Tibial nerve (tissue), 4 donors: ENCODE measurements at places on chromosomes 7 and 10. TPM values are rescaled to one million over a fixed set of nuclear protein-coding genes. Genes with fewer than 3 reads are reported as not detected.

DNA sequence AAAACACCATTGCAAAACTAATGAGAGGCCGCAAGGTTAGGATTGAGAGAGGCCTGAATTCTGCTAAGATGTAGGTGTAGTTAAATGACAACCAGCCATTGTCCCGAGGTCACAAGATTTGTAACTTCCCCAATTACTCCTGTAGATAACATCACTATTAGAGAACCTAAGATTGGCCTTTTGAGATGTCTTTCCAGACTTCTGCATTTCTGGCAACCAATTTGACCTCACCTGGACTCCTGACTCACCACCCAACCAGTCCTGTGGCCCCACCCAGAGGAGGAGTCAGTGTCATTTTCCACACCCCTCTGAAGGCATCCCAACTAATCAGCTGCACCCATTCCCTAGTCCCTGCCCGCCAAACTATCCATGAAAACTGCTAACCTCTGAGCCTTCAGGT lies 115.7 kb downstream of the PRKAG2 start:
- DNase-seq: no peak

DNA sequence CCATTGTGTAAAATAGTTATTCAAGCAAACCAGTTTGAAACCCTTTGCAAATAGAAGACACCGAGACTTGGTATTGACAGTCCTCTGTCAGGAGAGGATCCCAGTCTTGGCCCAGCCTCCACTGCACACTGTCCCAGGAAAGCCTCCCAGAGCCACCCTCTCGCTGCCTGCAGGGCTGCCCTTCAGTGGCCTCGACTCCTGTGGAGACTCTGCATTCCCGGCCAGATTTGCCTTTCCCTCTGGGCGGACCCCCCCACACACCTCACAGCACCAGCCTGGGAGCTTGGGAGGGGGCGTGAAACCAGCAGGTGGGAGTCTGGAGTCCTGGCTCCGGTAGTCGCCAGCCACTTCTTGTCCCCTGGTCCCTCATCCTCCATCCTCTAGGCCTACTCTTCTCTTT lies 48.7 kb downstream of the GRK5 start:
- no peak for DNase-seq

DNA sequence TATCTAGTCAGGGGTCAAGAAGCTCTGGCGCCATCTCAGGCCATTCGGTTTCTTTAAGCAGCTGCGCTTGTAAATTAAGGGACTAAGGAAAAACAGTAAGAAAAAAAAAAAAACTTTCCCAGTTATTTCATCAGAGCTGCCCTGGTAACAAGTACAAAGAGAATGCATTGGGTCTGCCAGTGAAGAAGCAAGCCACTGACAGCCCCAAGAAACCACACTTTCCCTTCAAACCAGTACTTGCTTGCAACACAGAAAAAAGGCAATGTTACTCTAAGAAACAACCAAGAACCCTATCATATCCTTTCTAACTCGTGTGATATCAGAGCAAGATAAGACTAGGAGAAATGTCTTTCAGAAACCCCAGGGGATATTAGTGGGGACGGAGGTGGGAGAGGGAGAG lies 40.6 kb upstream of the AOAH start:
- no peak for DNase-seq

DNA sequence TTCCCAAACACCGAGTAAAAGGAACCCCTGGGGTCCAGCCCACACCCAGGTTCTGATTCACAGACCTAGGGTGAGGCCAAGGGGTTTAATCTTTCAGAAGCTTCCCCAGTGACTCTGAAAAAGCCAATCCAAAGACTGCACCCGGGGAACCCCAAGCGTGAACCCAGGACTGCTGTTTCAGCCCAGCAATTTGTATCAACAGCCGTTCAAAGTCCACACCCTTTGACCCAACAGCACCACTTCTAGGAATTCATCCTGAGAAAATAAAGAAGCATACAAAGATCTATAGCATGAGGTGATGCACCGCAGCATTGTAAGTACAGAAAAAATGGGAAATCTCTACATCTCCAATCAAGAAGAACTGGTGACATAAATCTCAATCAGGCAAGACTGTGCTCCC lies 24.4 kb downstream of the DLG5 start:
- no peak for DNase-seq

- DNase-seq: no peak
Measured at GRCh38 chr10:110803239-110803749, 68.4 kb upstream of the PDCD4 start.

DNA sequence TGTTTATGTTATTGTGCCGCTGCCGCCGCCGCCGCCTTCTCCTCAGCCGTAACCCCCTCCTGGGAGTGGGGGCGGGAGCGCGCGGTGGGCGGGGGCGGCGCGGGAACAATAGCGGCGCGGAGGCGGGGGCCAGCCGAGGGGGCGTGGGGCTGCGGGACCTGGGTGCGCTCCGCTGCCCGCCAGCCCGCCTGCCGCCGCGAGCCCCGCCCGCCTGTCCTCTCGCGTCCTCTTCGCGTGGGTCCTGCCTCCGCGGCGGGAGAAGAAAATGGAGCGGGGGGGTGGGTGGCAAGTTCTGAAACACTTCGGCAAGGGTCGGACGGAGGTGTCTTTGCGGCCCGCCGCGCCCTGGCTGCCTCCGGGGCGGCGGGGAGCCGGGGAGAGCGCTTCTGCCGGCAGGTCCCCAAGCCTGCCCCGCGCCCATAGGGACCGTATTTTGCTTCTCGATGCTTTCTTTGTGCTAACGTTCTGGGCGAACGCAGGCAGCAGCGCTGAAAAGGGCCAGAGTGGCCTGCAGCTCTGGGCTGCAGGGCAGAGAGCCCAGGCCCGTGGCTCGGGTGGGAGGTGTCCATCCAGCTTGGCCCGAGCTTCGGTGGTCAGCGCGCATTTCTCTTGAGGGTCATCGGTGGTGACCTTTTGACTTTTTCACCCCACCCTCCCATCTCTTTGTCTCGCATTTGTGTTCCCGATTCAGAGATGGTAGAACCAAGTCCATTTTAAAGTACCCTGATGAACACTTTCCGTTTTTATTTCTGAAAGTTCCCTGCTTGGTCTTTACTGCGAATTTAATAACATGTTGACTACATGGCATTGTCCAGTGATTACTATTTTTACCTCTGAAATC lies 613 bp downstream of the MAPK8 start:
- peak; percentile 22 for DNase-seq

DNA sequence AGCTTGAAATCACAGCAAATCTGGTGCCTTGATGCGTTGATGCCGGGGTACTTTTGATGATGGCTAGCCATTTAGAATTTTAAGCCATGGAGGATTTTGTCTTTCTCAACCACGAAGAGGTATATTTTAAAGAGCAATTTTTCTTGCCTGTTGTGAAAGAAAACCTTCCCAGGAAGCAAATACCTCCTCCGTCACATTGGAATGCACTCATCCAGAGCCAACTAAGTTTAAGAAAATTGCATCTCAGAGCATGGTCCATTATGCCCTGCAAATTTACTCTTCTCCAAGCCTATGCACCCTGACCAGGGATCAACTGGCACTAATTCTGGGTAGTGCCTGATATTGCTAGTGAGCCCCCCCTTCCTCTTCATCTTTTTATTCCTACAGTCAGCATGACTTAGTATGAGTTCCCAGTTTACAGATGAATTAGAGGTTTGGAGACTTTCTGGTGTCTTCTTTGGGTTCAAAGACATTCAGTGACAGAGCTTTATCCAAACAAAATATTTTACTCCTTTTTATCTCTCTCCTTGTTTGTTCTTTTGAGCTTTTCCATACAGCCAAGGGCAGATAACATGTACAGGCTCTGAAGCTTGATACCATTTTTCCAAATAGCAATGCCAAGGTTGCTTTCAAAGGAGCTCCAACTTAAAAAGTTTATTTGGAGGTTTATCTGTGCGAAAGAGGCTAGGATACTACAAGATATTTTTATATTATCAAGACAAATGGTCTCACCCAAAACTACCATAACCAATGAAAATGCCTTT lies 56.6 kb upstream of the ANK3 start:
- DNase-seq: no peak

The DNAJC30 gene
- 8.4 TPM for total RNA-seq

DNA sequence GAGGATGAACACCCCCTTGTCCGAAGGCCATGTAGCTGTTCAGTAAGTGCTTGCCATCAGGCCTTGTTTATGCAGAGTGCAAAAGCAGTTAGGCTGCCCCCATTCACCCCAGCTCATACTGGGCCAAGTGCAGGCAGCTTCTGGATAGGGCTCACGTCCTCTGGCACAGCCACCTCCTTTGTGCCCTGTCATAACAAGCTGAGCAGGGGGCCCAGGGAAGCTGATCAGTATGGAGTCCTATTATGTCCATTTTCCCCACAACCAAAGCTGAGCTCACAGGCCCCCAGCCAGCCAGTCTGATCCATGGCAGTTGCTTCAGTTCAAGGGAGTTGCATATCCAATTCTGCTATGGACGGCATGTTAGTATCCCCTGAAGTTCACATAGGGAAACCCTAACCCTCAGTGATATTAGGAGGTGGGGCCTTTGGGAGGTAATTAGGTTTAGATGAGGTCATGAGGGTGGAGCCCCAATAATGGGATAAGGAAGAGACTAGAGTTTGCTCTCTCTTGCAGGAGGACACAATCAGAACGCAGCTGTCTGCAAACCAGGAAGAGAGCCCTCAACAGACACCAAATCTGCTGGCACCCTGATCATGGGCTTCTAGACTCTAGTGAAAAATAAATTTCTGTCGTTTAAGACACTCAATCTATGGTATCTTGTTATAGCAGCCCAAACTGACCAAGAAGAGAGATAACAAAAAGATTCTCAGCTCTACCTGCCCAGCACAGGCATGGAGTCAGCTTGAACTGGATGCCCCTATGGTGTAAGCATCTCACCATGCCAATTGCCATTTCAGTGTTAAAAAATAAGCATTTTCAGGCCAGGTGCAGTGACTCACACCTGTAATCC lies 155.9 kb downstream of the FGFR2 start:
- no peak for DNase-seq
